ENCODE measurements at places on chromosomes 6 and 20. TPM values are rescaled to one million over a fixed set of nuclear protein-coding genes. Genes with fewer than 3 reads are reported as not detected.
A peak's percentile ranks its signal among the peaks of the same experiment; 100 is the strongest.

DNA sequence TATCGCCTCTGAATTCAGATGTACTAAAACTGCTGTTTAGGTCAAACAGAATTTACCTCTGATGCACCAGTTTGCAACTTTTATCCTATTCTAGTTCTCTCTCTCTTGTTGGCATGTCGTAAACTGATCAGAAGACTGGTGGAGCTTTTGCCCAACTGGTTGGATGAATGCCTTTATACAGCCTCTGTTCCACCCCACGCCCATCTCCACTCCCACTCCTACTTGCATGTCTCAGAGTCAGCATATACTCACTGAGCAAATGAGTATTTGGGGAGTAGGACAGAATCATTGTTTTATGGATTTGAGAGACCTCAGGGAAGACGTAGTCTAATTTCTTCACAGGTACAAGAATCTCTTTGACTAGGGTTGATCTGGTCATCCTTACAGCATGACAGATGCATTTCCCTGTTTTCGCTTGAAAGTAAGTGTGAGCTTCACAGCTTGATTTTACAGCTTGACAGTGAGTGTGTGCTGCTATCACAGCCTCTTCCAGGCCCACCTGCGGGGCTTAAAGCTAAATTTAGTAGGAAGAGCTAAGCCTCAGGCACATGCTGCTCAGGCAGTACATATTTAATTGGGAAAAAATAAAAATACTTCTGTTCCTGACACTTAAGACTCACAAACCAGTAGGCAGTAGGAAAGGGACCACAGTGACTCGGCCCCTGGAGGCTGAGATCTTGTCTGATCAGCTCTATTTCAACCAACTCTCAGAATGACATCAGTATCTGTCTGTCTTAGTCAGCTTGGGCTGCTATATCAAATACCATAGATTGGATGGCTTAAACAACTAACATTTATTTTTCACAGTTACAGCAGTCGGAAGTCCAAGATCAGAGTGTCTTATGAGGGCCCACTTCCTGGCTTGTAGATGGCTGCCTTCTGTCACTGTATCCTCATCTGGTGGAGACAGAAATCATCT, 30.4 kb downstream of the TRMT6 start:
- peaks cover 31% of the 10 kb centered on the region for H3K27me3 ChIP-seq
- DNase-seq, result no peak
- H3K36me3 ChIP-seq, result no peaks in the 10 kb centered on the region
- H3K27ac ChIP-seq, result peak overlapping the region; percentile 31
- H3K4me1 ChIP-seq, result peaks cover 21% of the 10 kb centered on the region
- H3K4me3 ChIP-seq, result no peak overlapping the region

GRCh38 chr6:7732228-7732627, 6.3 kb downstream of the BMP6 start:
- H3K4me1 ChIP-seq, result peaks cover 9% of the 10 kb centered on the region
- no peak overlapping the region for H3K4me3 ChIP-seq
- H3K36me3 ChIP-seq, result no peaks in the 10 kb centered on the region
- no peak for DNase-seq
- H3K27me3 ChIP-seq, result peaks cover 79% of the 10 kb centered on the region
- no peak overlapping the region for H3K27ac ChIP-seq

Gene B3GAT2
- total RNA-seq, result not detected

DNA sequence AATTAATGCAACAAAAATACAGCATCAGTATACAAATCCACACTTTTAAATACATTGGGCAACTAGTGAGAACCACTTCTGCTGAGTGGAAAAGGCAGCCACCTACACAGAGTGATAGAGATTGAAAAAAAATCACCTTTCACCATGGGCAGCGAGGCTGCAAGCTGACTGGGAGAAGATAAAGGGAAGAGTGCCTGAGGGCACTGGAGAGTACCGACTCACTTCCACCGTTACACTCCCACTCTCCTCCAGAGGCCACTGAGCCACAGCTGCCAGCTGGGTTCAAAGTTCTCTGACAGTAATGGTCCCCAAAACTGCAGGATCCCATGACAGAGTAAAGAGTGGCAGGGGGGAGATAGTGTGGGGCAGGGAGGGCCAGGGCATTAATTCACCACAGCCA, 24.1 kb downstream of the PXT1 start:
- DNase-seq, result no peak
- H3K27ac ChIP-seq, result no peak overlapping the region
- H3K4me3 ChIP-seq, result no peak overlapping the region
- H3K4me1 ChIP-seq, result peaks cover 11% of the 10 kb centered on the region

Gene MCCD1
- not detected for total RNA-seq

DNA sequence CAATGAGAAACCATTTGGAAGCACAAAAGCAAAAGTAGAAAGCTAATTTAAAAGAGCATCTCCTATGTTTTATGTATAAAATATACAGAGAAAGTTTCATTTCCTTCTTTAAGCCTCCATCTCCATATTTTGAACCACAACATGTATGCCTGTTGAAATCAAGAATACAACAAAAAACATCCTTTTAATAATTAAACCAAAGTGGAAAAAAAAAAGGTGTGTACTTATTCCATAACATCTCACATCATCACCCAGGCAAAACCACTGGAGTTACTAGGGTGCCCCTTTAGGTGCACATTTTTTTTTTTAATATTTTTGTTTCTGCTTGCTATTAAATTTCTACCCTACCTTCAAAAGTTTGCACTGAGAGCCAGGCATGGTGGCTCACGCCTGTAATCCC, 43.0 kb downstream of the EDN1 start:
- no peaks in the 10 kb centered on the region for H3K36me3 ChIP-seq
- H3K27me3 ChIP-seq, result peaks cover 4% of the 10 kb centered on the region
- H3K4me1 ChIP-seq, result no peaks in the 10 kb centered on the region
- DNase-seq, result no peak

DNA sequence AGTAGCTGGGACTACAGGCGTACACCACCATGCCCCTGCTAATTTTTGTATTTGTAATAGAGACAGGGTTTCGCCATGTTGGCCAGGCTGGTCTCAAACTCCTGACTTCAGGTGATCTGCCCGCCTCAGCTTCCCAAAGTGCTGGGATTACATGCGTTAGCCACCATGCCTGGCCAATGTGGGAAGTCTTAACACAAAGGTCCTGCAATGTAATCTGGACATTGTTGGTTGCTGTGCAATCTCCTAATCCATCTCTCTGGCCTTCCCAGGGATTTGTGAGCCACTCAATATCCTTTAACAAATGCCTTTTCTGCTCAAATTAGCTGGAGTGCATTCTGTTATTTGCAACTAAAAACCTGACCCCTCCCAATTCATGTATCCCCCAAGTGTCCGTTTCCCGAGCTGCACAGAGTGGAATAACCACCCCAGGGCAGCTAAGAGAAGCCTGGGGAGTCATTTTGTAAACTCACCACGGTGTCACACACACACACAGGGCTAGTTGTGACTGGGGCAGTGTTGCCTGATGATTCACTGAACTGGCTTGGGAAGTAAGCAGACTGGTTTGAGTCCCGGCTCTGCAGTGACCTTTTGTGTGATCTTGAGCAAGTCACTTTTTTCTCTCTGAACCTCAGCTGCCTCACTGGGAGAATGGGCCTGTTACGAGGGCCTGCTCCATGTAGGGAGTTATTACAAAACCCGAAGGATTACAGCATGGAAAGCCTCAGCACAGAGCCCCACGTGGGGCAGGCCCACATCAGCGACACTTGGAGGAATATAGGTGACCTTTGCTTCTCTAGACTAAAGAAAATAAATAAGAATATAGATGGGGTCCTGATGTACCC, 152.3 kb downstream of the ZMYND8 start:
- H3K36me3 ChIP-seq, result peaks cover 2% of the 10 kb centered on the region
- H3K4me1 ChIP-seq, result peaks cover 5% of the 10 kb centered on the region
- DNase-seq, result no peak
- no peak overlapping the region for H3K4me3 ChIP-seq
- H3K27ac ChIP-seq, result no peak overlapping the region
- no peaks in the 10 kb centered on the region for H3K27me3 ChIP-seq

- no peaks in the 10 kb centered on the region for H3K27me3 ChIP-seq
- no peaks in the 10 kb centered on the region for H3K4me1 ChIP-seq
- H3K4me3 ChIP-seq, result no peak overlapping the region
- no peak overlapping the region for H3K27ac ChIP-seq
- no peaks in the 10 kb centered on the region for H3K36me3 ChIP-seq
- no peak for DNase-seq
Measured at GRCh38 chr6:77764364-77764763, 111.5 kb downstream of the MEI4 start.

GRCh38 chr6:11036351-11036740, 7.8 kb downstream of the ELOVL2 start:
- no peak overlapping the region for H3K27ac ChIP-seq
- peaks cover 78% of the 10 kb centered on the region for H3K27me3 ChIP-seq
- no peak overlapping the region for H3K4me3 ChIP-seq
- DNase-seq, result no peak
- H3K4me1 ChIP-seq, result no peaks in the 10 kb centered on the region

All from activated CD8-positive, alpha-beta memory T cell treated with anti-CD3 and anti-CD28 coated beads, Interleukin-2, amount 10 ng/mL, durations not matched to agents 7 days and 5 days (primary cell).